Fibroblast of lung (primary cell): ENCODE measurements at places on chromosomes 2 and 18. TPM values are rescaled to one million over a fixed set of nuclear protein-coding genes. Genes with fewer than 3 reads are reported as not detected.

DNA sequence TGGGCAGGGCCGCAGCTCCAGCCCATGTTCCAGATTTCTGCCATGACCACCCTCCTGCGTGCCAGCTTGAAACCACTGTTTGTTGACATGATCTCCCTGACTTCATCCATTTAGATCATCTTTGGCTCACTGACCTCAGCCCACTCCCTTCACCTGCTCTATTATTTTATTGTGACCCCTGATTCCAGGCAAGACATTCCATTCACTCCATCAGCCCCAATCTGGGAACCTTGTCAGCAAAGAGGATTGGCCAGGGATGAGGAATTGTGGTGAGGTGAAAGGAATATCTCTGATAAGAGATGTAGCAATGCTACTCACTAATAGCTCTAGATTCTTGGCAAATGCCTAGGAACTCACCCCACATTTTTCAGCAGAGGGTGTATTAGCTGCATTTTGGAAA lies 174.2 kb downstream of the TMEM247 start:
- DNase-seq: no peak
- H3K4me1 ChIP-seq: peaks cover 14% of the 10 kb centered on the region
- no peak overlapping the region for H3K27ac ChIP-seq
- no peak overlapping the region for H3K4me3 ChIP-seq
- H3K27me3 ChIP-seq: no peaks in the 10 kb centered on the region
- H3K36me3 ChIP-seq: no peaks in the 10 kb centered on the region

GRCh38 chr18:29251681-29252080 lies 1074.8 kb upstream of the CDH2 start:
- no peak overlapping the region for H3K4me3 ChIP-seq
- no peaks in the 10 kb centered on the region for H3K4me1 ChIP-seq
- no peak for DNase-seq
- no peaks in the 10 kb centered on the region for H3K27me3 ChIP-seq
- no peak overlapping the region for H3K27ac ChIP-seq

DNA sequence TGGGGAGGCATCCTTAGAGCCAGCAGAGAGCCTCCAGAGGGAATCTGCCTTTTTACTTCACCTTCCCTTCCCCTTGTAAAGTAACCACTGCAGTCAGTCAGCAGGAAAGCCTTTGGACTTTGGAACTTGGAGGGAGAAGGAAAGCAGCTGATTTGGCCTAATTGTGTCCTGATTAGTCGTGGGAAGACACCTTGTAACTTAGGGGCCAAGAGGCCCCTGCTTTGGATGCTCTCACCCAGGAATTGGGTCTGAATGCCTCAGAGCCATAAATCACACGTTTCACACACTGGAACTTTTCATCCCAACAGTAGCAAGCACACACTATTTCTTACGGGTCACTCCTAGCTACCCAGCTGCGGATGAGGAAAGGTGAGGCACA lies 81.0 kb upstream of the PPM1B start:
- no peak overlapping the region for H3K27ac ChIP-seq
- no peaks in the 10 kb centered on the region for H3K27me3 ChIP-seq
- peak overlapping the region; percentile 44 for H3K4me3 ChIP-seq

DNA sequence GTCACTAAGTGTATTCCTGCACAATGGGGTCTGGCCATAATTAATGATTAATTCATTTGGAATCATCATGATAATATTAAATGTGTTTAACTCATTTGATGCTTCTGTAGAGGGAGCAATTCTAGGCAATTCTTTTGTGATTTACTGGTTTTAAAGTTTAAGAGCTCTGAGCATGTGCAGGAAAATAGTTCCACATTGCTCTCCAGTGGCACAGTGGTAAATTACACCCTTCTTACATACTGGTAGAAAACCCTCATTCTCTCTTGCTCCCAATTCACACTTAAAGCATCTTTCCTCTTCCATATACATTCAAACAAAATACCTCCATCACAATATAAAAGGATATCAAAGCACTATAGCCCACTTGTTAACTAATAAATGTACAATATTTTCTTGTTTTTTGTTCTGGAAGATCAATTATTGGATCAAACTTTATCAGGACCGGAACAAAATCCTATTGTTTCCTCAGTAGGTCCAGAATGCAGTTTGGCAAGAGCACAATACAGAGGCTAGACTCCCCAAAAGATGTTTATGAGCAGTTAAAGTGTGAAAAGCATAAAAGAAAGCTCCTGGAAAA lies 844.3 kb downstream of the MBD2 start:
- no peaks in the 10 kb centered on the region for H3K4me1 ChIP-seq
- no peak overlapping the region for H3K27ac ChIP-seq
- H3K4me3 ChIP-seq: no peak overlapping the region
- DNase-seq: peak; percentile 21
- no peaks in the 10 kb centered on the region for H3K36me3 ChIP-seq
- H3K27me3 ChIP-seq: no peaks in the 10 kb centered on the region

The LAMA3 gene
- 8.5 and 13.2 TPM in 2 replicates for total RNA-seq
